Kidney (tissue), 22 donors: ENCODE measurements at places on chromosomes 3 and 15.

- no peak for DNase-seq
These were observed 18.1 kb downstream of the CRABP1 start for GRCh38 chr15:78358102-78358870.

DNA sequence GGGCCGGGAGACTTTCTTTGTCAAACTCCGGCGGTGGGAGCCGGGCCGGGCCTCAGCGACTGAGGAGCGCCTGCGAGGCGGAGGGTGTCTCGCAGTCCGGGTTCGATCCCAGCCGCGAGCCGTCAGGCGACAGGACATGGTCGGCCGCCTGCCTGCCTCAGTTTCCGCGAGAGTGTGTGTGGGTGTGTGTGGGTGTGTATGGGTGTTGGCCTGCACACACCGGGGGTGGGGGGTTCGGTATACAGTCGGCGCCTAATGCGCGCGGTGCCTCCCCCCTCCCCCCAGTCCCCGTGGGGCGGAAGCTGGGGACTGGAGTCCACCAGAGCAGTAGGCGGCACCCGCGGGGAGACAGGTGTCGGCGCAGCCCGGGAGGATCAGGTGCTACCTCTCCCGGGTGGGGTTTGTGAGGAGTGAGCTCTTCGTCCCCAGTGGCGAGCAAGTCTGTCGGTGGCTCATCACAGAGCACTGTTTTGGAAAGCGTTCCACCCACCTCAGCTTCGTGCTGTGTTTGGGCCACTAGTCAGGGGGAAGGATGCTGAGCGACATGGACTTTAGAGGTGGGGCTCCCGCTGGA is 246.3 kb downstream of the GOLGA6L6 start:
- peak; percentile 82 for DNase-seq

- no peak for DNase-seq
These were observed 294.8 kb downstream of the PLCL2 start for GRCh38 chr3:17179381-17180205.

GRCh38 chr3:10223676-10224639 is 24.3 kb upstream of the TATDN2 start:
- no peak for DNase-seq

DNA sequence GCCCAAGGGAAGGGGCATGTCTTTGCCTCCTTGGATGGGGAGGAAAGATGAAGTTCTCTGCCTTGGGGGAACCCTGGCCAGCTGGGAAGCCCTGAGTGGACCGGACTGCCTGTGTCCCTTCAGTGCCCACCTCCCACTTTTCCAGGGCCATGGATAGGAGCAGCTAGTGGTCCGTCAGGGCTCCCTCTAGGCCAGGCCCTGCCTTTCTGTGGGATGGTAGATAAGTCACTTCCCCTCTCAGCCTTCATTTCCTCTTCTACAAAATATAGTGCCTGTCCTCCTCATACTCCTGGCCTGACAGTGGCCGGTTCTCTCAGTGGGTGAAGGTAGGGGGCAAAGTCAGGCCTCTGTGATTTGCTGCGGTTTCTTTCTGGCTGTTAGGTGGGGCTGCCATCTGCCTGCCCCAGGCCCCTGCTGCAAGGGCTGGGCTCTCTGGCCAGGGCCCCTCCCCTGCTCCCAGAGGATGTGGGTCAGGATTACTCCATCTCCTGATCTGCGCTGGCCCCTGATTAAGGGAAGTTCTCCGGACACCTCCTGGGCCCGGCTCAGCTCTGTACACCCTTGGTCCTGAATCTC is 1.4 kb downstream of the PLEKHO2 start:
- DNase-seq = no peak

GRCh38 chr15:99474909-99475753 is 90.7 kb upstream of the MEF2A start:
- peak; percentile 82 for DNase-seq

GRCh38 chr3:140677764-140678163 is at the start of gene TRIM42:
Gene TRIM42 (plus strand): TSS chr3:140678064. CDS start chr3:140678230, 166 bp downstream.
- DNase-seq = no peak

GRCh38 chr15:71115567-71116351 is 488 bp downstream of the THSD4 start:
- peak; percentile 67 for DNase-seq

DNA sequence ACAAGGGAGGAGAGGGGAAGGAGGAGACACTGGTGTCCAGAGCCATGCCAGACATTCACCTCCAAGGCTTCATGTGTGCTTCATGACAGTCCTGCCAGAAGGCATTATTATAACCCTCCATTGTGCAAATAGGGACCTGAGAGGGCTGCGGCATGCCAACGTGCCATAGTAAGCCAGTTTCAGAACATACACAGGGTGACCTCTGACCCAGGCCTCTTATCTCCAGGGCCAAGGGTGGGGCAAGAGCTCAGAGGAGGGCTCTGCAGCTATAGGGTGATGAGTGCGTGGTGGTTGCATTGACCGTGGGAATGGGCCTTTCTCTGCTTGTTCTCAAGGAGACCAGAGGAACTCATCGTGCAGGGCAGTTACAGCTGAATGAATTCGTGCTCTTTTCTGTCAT is 9.7 kb upstream of the ACSBG1 start:
- DNase-seq = no peak
